ENCODE measurements at places on chromosomes 5 and 9.

DNA sequence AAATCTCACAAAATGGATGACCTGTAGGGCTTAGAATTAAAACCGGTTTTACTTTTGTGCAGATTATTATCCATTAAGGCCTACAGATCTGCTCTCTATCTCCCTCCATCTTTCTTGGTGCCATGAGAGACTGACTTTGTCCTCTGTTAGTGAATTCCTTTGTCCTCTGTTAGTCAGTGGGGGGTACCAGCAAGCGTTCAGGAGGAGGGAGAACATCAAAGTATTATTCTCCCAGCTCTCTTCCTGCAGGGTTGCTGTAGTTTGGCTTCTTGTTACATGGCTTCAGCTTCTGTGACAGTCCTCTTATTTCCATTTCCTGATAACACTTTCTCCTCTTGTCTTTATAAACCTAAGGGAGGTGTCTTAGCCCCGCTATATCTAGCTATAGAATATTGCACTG lies 850.5 kb upstream of the SEMA6A start:
- DNase-seq = no peak

- DNase-seq = no peak
Measured at GRCh38 chr5:23352446-23352845, 155.0 kb upstream of the PRDM9 start.

GRCh38 chr5:88875341-88876234 lies 7.4 kb downstream of the MEF2C start:
- DNase-seq = no peak

GRCh38 chr5:80117446-80117845 lies 82.3 kb downstream of the THBS4 start:
- no peak for DNase-seq

GRCh38 chr5:176610435-176610773 lies 448 bp upstream of the GPRIN1 start:
- DNase-seq = no peak

DNA sequence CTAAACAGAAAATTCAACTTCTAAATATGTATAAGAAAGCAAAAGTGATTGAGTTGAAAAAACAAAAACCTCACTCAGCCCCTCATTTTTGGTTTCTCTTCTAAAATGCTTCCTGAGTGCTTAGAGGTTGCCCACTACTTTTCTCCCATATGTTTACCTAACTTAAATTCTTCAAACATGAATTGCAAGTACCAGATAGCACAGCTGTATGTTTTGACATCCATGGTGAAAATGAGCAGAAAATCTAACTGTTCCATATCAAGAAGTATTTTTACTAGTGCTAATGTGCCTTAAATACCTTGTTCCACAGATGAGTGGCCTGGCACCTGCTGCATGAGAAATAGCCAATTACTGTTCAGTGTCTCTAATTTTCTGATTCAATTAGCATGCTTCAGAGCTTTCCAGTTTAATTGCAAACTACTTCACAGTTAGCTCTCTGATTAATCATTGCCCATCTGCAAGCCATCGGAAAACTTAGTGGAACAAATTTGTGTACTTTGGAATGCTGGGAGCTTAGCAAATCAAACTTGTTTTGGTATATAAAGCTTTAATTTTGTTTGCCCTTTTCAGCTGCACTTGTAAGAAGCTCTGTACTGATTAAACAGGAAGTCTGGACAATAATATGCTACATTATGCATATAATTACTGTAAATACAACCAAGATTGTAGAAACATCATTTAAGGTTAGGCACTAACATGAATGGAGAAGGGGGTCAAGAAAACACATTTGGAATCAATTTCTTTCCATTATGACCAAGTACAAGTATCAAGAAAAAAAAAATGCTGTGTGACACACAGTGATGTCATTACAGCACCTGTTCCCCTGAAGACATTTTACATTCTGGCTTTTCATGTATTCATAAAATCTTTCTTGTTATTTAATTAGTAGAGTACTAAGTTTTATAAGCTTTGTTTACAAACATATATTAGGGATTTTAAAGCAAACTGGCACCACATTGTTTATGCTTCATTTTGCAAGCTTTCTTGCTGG lies 65.6 kb downstream of the POU5F2 start:
- DNase-seq = no peak

DNA sequence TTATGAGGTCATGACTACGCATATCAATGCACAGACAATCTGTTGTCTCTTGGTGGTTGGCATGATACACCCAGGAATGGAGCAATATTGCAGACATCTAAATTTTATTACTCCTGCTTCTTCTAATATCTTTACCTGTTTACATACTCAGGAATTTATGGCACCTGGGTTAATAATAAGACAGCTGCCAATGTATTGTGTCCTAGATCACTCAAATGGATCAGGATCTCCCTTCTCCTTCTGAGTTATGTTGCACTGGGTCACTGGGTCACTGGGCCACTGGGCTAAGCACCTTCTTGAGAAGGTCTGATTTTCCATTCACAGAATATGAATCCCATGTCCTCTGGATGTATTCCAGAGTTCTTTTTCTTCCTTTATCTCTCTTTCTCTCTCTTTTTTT lies 41.8 kb downstream of the CCL28 start:
- no peak for DNase-seq

Data from fibroblast of skin of left biceps (primary cell).